ENCODE measurements at places on chromosomes 4 and X.
A peak's percentile ranks its signal among the peaks of the same experiment; 100 is the strongest.

DNA sequence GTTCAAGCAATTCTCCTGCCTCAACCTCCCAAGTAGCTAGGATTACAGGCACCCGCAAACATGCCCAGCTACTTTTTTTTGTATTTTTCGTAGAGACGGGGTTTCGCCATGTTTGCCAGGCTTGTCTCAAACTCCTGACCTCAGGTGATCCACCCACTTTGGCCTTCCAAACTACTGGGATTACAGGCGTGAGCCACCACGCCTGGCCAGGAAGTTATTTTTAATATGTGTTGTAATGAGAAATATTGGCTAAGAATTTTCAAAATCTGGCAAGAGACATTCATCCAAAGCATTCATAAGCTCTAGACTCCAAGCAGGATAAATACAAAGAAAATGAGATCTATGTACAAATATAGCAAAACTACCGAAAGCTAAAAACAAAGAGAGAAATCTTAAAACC lies 18.0 kb upstream of the METAP1 start:
- no peak for DNase-seq

GRCh38 chr4:128006592-128006991 lies 41.4 kb downstream of the ABHD18 start:
- DNase-seq, result no peak

- DNase-seq, result peak; percentile 30
These were observed 73.9 kb upstream of the MED14 start for GRCh38 chrX:40809210-40809609.

DNA sequence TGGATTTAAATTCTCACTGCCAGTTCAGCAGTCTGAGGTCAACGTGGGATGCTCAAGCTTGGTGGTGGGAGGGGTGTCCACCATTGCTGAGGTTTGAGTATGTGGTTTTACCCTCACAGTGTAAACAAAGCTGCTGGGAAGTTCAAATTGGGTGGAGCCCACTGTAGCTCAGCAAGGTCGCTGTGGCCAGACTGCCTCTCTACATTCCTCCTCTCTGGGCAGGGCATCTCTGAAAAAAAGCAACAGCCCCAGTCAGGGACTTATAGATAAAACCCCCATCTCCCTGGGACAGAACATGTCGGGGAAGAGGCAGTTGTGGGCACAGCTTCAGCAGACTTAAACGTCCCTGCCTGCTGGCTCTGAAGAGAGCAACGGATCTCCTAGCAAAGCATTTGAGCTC lies 14.9 kb upstream of the RRAGB start:
- no peak for DNase-seq

- DNase-seq, result no peak
These were observed 75.3 kb downstream of the METTL14 start for GRCh38 chr4:118760493-118760892.

DNA sequence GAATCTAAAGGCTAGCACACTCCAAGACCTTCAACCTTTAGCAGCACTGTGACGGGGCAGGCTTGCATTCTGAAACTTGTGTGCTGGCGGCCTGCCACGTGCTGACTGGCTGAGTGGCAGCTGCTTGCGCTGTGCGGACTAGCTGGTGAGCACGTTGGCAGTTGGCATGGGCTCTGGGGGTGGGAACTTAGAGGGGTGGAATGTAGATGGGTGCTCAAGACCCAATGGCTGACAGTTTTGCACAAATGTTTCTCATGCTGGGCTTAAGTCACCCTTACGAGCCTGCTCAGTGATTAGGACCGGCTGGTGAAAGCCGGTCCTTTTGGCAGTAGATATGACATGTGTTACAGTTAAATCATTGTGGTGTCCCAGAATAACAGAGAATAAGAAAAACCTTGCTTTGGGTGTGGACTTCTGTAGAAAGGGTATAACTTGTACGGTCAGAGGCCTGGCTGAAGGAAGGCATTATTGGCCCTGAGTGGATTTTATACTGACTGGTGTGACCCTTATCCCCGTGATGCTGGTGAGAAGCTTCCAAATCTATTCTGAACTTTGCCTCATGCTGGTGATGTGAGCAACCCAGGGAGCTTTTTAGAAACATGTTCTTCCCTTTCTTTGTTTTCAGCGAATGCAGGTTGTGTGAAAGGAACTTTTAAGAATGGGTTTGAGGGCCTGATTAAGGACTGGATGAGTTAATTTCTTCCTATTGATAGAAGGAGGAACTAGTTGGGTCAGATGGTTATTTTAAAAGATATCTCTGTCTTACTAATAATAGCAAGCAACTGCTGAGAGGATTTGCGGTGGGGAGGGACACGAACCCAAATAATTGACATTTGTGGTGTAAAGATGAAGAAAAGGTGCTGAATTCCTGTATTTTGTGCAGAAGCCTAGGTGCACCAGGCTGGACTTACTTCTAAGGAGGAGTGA lies 107.4 kb upstream of the SLC4A4 start:
- peak; percentile 69 for DNase-seq

DNA sequence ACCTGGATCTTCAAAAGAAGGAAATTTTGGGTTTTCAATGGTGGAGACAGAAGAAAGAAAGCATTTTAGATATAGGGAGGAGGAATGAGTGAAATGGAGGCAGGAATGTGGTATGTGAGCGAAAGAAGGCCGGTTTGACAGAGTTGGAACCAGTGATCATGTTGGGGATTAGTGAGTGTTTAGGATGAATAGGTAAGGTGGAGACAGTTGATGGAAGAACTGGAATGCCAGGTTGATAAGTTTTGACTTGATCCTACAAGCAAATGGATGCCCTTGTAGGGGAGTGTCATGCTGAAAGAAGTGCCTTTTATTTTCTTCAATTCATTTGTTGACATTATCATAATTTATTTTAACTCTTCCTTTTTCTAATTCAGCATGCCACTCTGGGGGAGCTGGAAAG lies 207.8 kb upstream of the AMOT start:
- DNase-seq, result no peak

- DNase-seq, result no peak
These were observed 3.9 kb downstream of the SPCS3 start for GRCh38 chr4:176323511-176324160.

- no peak for DNase-seq
These were observed 278.9 kb upstream of the GATB start for GRCh38 chr4:152039691-152040090.

DNA sequence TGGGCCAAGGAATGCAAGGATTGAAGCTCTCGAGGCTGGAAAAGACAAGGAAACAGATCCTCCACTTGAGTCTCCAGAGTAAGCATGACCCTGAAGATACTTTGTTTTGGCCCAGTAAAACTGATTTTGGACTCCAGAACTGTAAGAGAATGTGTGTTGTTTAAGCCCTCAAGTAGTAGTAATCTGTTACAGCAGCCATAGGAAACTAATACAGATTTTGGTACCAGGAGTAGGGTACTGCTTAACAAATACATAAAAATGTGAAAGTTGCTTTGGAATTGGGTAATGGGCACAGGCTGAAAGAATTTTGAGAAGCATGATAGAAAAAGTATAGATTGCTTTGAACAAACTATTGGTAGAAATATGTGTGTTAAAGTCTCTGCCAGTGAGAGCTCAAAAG lies 17.4 kb upstream of the FRAS1 start:
- DNase-seq, result no peak

DNA sequence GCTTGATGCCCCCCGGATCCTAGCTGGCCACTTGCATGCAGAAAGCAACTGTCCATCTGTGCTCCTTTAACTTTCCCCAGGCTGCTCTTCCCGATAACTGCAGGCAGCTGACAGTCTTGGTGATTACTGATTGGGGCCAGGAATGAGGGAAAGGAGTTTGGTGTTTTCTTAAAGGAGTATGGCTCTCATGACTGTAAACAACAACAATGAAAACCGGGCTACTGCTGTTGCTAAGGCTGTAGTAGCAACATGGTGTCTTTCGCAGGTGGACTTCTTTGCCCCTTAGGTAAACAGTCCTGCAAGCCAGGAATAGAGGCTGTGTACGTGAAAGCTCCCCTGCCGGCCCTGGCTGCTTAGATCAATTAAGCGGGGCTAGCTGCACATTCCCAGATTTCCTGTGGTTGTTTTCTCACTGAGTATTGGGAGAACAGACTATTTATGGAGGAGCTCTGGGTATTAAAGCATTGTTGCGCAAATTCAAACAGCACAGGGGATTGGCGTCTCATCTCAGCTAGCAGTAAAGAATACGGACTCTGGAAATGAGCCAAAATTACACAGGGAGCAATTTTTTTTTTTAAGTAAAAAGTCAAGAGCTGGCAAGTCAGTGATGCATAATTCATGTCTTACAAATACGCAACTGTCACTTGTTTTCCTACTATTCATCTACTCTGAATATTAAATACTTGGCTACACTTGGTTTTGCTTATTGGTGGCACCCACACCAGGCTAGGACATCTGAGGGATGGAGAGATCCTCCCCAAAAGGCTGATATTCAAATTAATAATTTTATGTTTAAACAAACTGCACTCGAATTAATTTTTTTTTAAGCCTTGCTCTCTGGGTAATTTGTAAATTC lies 61.6 kb upstream of the NAP1L5 start:
- peak; percentile 66 for DNase-seq

DNA sequence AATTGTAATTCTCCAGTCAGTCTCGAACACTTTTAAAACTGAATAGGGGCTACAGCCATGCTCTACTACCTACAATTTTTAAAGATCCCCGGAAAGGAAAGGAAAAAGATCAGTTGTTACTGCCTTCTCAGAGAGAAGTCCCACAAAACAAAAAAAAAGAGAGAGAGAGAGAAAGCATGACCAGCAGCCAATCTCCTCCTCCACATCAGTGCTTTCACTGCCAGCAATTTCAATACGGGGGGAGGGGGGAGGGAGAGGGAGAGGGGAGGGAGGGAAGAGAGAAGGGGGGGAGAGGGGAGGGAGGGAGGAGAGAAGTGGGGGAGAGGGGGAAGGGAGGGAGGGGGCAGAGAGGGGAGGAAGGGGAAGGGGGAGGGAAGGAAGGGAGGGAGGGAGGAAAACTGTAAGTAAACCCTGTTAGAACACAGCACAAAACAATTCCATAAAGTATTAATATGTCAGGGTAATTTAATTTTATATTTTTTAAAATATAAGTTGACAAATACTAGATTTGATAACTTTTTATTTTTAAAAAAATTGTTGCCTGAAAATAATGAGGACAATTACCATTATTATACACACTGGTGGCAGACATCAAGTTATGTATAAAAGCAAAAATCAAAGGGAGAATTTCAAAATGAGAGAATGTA lies 108.0 kb downstream of the LRBA start:
- DNase-seq, result no peak

DNA sequence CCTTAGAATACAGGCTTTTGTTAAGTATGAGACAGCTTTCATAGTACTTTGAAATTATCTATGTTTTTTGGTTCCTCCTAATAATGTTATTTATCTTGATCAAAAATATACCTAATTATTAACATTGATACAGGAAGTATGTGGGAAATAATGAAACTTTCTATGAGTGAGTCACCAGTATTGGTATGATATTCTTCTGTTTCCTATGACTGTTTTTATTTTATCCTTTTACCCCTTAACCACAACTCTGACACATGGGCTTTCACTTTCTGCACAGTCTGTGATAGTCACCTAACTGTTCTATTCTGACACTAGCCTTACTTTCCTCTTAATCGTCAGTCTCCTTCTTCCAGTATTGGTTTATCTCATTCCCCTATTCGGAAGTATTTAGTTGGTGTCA lies 4.7 kb downstream of the THAP9 start:
- DNase-seq, result peak; percentile 61

GRCh38 chrX:18674417-18674787 lies 2.5 kb upstream of the RS1 start:
- no peak for DNase-seq

GRCh38 chr4:30330894-30331652 lies 389.1 kb upstream of the PCDH7 start:
- DNase-seq, result no peak

DNA sequence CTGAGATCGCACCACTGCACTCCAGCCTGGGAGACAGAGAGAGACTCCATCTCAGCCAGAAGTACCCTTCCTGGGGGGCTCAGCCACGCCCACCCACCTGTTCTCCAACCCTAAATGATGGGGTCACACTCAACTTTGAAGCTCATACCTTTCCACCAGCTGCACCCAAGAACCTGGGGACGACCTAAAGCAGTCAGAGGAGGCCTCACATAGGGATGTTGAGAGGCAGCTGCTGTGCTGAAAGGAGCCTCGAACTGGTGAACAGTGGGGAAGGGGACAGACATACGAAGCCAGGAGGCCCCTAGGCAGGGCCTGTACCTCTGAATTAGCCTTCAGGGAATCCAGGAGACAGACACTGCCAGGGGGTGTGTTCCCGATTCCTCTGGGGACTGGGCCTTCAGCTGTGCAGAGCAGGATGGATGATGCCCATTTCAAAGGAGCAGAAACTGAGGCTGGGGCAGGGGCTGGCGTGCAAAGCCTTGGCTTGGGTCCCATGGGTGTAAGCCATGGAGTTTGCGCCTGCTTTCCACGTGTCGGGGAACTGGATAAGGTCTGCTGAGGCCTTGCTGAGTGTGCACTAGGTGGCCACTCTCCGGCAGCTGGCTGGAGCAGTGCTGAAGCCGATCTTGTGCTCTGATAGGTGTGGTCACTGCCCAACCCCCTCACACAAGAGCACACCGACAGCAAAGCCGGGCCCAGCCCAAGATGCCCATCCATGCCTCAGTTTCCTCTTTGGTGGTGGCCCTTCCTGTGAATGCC lies 130.8 kb downstream of the CPZ start:
- DNase-seq, result no peak

- DNase-seq, result no peak
These were observed 137.8 kb upstream of the SLC4A4 start for GRCh38 chr4:71201057-71201456.
